Activated T-helper 17 cell treated with anti-CD3 and anti-CD28 coated beads, Interleukin-2, amount 50 U/mL, for 72 hours (primary cell): ENCODE measurements at places on chromosomes 7 and 10. TPM values are rescaled to one million over a fixed set of nuclear protein-coding genes. Genes with fewer than 3 reads are reported as not detected.
A peak's percentile ranks its signal among the peaks of the same experiment; 100 is the strongest.

The CPA1 gene
- not detected for total RNA-seq

The GDF2 gene
- not detected for total RNA-seq

The POLR2J2 gene
- total RNA-seq: 25.9 TPM

The COL26A1 gene
- not detected for total RNA-seq

The PLCE1 gene
- 0.09 TPM for total RNA-seq

The SLC13A1 gene
- not detected for total RNA-seq

The SLC25A28 gene
- total RNA-seq: 47.2 TPM

The CYP3A4 gene
- total RNA-seq: not detected

The TMEM176B gene
- not detected for total RNA-seq

The TMEM196 gene
- total RNA-seq: not detected

The PHF14 gene
- 31.9 TPM for total RNA-seq

The PLAU gene
- total RNA-seq: 0.67 TPM

The NDUFB8 gene
- total RNA-seq: 380 TPM

GRCh38 chr10:122264436-122264835 is 6.7 kb upstream of the BTBD16 start:
- ATAC-seq: no peak

- no peak for ATAC-seq
These were observed 72.4 kb upstream of the PDGFA start for GRCh38 chr7:591856-592628.

DNA sequence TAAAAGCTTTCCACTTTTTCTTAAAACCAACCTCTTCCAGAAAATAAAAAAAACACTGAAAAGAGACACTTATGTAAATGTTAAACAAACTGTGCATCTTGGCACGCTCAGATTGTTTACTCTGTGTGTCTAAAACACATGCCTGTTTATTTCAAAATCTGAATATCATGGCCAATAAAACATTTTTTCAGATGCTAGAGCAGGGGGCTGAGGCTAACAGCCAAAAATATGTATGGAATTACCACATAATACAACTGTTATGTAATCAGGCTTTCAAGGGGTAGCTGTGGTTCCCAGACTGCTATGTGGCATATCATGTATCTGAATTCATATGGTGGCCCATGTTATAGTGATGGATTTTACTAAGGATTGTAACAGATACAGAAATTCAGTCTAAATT is 130.4 kb downstream of the HIBADH start:
- ATAC-seq: no peak

DNA sequence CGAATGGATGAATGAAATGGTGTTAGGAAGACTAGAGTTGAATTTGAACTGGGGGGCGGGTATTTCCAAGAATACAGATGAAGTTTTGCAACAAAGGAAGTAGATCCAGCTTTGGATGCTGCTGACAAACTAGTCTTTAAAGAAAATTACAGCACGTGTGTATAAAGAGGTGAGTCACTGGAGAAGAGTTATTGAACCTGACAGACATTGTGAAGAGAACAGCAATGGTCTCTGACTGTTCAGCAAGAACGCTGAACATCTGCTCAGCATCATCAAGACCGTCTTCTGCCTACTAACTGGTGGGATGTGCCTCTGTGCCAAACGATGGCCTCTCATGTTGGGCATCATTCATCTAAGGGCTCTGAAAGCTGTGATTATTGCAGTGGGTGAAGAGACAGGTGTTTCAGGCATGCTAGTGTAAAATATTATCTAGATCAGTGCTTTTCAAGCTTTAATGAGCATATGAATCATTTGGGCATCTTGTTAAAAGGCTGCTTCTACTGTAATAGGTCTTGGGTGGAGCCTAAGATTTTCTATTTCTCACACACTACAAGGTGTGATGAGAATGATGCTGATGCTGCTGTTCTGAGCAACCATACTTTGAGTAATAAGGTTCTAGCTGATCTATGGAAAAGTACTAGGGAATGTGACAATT is 291.3 kb downstream of the PTEN start:
- ATAC-seq: no peak

- no peak for ATAC-seq
These were observed 62.1 kb downstream of the MET start for GRCh38 chr7:116733924-116734580.

GRCh38 chr7:69903410-69903809 is 305.1 kb downstream of the AUTS2 start:
- ATAC-seq: no peak

DNA sequence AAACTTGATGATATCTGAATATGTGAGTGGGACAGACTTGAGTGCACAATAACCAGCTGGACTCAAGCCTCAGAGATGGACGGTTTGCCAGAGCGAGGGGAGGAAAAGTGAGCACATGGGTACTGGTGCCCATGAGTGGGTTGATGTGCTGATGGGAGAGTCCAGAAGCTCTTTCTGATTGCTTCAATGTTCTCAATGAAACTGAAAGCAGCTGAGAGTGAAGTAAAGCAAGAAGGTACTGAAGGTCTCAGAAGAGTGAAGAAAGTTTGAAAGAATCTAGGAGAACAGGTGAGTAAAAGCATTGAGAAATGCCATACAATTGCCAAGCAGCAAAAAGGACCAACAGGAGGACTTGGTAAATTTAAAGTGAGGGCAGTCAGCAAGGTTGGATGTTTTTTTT is 28.6 kb downstream of the CTTNBP2 start:
- ATAC-seq: no peak

GRCh38 chr10:49138361-49138891 is 4.6 kb upstream of the FAM170B start:
- no peak for ATAC-seq

DNA sequence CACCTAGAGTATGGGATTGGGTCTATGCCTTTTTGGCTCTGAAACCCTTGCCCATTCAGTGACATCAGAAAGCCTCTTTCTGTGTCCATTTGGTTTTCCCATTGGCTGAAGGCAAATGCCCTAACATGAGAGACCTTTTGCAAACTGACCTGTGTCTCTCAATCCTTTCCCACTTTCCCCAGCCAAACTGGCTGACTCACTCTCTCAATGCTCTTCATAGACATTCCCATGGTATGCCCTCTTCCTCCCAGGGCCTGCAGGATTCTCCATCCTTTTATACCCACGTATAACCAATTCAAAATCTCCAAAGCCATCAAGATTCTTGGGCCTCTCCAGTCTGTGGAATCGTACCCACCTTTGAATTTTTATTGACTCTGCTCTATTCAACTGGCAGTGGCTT is 563.3 kb downstream of the GATA3 start:
- ATAC-seq: no peak

GRCh38 chr10:77756319-77757232 is 119.0 kb upstream of the KCNMA1 start:
- ATAC-seq: peak; percentile 37

- ATAC-seq: no peak
These were observed 87.1 kb downstream of the CYP26A1 start for GRCh38 chr10:93160829-93161228.

DNA sequence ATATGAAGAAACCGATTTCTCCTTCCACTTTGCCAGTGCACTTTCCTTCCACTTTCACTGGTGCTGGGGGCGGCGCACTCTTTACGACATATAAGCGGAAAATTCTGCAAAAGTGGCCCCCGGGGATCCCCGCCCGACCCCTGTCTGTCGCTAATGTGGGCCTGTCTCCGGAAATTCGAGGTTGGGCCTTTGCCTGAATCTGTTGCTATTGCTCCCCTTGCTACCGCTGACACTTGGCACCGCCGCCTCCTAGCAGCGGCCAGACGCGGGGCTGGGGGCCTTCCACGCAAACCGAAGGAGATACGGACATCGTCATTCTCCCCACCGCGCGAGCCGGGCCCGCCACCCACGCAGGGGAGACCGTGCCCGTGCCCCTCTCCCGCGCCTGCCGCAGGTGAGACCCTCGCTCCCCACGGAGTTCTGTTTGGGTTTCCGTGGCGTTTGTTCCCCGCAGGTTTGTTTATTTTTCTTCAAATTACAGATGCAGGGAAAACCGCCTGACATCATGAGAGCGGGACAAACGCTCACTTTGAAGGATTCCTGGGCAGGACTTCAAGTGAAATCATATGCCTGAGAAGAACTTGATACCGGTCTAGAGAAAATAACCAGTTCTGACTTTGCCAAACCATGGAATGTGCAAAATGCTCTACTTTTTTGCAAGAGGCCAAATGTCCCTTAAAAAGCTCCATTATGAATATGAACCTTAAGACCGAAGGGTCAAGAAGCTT is 5.0 kb downstream of the TWIST1 start:
- no peak for ATAC-seq

DNA sequence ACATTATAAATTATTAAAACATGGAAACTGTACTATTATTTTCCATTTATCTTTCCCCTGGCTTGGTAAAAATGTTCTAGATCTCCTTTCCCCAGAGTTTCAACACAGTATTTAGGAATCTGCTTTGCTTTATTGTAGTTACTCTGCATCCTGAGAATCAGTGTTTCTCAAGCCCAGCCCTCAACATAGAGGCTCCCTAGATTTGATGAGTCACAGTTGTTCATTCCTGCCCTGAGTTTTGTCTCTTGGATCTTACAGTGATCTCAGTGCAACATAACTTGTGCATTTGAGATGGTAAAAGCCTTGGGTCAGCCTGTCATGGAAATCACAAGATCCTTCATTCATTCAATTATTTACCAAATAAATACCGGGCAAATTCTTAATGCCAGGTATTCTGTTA is 63.0 kb downstream of the VAX1 start:
- ATAC-seq: no peak

- no peak for ATAC-seq
These were observed 54.1 kb downstream of the FAM171A1 start for GRCh38 chr10:15316871-15317464.

DNA sequence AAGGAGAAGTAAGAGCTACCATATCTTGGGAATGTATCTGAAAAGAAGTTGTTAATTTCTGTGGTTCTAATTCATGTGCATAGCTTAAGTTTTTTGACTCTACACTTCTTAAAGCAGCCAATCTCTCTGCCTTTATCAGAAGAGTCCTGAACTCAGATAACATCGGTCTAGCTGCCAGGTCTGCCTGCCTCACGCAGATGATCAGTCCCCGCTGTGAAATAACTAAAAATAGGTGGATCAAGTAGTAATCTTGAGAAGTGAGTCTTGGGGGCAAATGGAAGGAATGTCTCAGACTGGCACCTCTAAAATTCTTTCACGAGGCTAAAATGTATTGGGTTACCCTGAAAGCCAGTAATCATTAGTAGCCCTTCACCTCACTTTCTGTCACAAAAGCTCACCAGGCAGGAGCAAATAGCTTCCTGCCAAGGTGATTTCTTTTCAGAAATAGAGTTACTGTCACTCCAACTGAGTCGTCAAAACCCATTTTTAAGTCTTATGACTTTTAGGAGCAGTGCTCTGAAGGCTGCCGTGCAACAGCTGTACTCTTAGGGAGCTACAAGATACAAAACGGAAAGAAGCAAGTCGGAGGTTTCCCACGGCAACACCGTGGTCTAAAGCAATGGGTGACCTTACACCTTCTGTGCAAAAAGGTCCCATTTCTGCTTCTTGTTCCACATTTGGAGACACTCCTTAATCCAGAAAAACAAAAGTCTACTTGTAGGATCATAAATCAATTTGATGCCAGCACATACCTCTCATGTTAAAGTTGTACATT is 85.2 kb downstream of the ABCB5 start:
- ATAC-seq: no peak

GRCh38 chr7:114653364-114654088 is 238.9 kb downstream of the FOXP2 start:
- ATAC-seq: no peak

DNA sequence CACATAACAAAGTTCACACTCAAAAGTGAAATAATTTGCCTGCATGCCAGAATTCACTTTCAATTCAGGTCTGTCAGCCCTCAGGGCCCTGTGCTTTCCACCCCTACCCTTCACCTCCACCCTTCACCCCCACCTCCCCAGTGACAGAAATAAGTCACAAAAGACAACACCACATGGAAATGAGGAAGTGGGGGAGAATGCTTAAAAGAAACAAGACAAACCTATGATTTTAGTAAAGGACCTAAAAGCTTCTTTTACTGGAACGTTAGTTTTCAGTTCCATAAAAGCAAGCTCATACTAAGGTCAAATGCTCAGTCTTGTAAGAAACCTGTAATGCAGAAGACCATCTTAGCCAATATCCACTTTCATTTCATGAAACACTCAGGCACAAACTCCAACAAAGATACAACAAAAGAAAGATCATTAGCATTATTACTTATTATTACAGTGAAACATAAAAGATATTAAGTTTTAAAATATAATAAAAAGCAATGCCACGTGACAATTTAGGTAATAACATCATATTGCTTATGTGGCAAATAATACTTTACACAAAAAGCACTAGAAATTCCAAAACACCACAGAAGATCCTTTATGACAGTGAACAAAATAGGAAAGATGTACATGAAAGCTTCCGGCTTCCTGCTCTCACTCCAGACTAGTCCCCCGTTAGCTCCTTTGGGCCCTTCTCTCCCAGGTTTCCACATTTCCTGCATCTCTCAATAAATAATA is 112.1 kb downstream of the LMBR1 start:
- no peak for ATAC-seq

GRCh38 chr7:117134889-117135552 is 181.7 kb downstream of the ST7 start:
- no peak for ATAC-seq

DNA sequence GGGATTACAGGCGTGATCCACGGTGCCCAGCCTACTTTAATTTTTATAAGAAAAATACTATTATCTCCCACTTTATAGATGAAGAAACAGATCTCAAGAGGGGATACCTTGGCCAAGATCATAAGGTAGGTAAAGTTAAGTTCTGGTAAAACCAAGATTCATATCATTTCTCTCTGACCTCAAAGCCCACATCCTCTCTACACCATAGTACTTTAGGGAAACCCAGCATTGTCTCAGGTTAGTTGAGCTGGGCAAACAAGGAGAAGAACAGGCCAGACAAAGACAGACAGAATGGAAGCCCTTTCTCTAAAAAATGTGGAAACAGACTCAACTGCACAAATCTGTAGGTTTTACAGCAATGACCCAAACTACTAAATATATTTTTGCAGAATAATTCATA is 197.7 kb upstream of the FRMD4A start:
- peak; percentile 70 for ATAC-seq

- no peak for ATAC-seq
These were observed 1.8 kb upstream of the PDGFA start for GRCh38 chr7:521221-522070.

GRCh38 chr7:69738396-69738951 is 140.2 kb downstream of the AUTS2 start:
- peak; percentile 20 for ATAC-seq

DNA sequence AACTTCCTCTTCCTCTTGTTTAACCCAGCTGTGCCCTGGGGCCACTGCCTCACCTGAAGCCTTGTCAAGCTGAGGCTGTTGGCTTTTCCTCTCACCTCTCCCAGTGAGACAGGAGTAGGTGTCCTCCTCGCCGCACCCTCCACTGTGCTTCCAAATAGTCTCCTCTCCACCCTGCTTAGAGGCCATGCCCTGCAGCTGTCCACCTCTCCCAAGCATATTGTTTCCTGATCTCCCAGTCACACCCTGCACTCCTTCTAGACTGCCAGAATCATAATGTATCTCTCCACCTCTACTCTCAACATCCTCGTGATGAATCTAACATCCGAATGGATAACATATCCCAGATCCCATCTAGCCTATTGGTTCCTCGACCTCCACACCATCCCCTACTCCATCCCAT is 196.3 kb upstream of the GHITM start:
- no peak for ATAC-seq

DNA sequence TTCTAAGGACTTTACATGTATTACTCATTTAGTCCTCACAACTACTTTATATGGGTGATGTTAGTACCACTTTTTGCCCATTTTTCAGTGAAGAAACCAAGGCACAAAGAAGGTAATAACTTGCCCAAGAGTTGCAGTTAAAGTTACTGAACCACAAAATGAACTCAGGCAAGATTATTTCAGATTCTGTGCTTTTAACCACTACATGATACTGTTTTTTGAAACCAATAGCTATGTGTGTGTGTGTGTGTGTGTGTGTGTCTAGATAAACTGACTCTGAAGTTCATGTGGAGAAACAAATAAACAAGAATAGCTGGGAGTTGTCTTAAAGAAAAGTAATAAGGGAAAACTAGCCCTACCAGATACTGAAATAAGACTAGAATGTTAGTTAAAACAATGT is 60.8 kb upstream of the OIT3 start:
- no peak for ATAC-seq
